HFF-Myc (cell line): ENCODE measurements at places on chromosomes 5 and 9.

DNA sequence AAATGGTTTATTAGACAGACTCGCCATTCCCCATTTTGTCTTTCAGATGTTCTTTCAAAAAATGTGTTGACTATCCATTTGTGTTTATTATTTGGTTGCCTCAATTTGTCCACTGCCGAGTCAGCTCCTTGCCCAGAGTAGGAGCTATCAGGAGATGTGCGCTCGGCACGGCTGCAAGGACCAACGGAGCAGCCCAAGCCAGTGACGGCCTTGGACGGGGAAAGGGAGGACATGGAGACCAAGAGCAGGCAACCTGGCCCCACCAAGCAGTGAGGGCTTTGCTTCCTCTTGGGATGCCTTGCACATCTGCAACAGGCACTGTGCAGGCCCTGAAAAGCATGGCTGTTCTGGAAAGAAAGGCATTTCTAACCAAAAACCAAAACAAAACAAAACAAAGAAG is 69.8 kb downstream of the DEPDC1B start:
- no peak for DNase-seq

GRCh38 chr9:93683331-93684134 is 107.1 kb downstream of the PHF2 start:
- DNase-seq: no peak

- peak; percentile 26 for DNase-seq
Observed at GRCh38 chr5:72661405-72661804, 154.2 kb upstream of the ZNF366 start.

DNA sequence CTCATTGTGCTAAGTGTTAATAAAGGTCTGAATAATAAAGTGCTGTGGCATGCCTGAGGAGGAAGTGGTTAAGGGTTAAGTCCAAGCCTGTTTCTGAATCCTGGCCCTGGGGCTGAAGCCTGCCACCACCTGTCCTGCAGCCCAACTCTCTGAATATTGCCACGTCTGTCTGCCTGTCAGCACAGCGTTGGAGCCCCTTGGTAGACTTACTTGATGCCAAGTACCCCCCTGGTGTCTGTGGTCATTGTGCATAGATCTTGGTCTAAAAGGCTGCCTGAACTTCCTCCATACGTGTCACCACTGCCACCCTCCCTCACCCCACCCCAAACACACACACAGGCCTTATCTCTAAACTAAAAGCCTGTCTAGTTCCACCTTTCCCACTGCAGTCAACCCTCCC is 35.4 kb upstream of the SLC2A8 start:
- DNase-seq: no peak

- DNase-seq: peak; percentile 83
Observed at GRCh38 chr9:114082017-114082762, 4.1 kb upstream of the AMBP start.

GRCh38 chr5:127450046-127450445 is 67.4 kb upstream of the PRRC1 start:
- no peak for DNase-seq

GRCh38 chr9:98485706-98486105 is 223.0 kb downstream of the GABBR2 start:
- DNase-seq: no peak

DNA sequence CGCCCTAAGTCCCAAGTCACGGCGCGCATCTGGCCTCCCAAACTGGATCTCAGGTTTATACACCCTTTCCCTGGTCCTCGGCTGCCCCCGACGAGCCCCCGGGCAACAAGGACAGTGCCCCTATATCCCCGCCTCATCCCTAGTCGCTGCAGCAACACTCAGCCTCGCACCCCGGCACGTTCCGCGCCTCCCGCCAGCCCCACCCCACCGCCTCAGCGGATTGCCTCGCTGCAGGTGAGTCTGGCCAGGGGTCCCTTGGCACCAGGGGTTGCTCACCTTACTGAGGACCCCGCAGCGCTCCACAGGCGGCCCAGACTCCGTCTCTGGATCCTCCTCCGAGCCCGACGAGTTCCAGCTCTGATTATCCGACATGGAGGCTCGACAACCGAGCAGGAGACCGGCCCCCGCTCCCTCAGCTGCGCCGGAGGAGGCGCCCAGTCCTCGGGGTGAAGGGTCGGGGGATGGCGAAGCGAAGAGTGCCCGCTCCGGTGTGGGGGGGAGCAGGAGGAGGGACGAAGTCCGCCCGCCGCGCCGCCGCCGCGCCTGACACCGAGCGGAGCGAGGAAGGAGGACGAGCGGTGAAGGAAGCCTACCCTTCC is 494 bp downstream of the CERT1 start:
- DNase-seq: no peak

- no peak for DNase-seq
Observed at GRCh38 chr5:18333841-18334240, 699.6 kb downstream of the TAF11L14 start.

- no peak for DNase-seq
Observed at GRCh38 chr5:98587166-98587565, 186.3 kb upstream of the RGMB start.

DNA sequence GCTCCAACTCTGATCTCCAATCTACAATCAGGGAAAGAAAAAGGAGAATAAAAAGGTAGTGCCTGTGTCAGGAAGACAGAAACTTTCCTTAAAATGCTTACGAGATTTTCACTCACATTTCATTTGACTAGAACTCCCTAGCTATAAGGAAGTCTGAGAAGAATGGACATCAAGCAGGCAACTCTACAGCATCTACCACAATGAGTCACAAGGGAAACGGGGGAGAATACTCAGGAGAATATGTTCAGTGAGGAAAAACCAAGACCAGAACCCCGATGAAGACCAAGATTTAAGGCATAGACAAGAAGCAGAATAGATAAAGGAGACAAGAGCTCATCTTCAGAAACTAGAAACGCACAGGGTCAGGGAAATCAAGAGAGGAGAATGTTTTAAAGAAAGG is 9.0 kb upstream of the SETD9 start:
- DNase-seq: no peak

DNA sequence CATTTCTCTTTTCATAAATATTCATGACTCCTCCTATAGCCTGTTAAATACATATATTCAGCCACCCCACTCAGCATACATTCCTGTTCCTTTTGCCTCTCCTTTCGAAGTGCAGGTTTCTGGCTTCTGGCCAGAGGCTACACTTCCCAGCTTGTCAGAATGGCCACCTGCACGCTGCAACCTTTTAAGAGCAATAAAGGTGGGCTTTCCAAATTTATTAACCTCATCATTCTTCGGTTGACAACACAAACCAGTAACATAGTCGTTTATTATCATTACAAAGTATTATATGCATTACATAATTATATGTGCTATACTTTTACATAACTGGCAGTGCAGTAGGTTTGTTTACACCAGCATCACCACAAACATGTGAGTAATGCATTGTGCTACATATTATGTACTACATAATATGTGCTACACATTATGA is 16.5 kb upstream of the TMEM171 start:
- DNase-seq: no peak

- DNase-seq: no peak
Observed at GRCh38 chr5:137248527-137248926, 250.6 kb downstream of the SPOCK1 start.

GRCh38 chr5:43412644-43413043 is 453 bp upstream of the CCL28 start:
- no peak for DNase-seq

GRCh38 chr9:134455934-134456755 is 129.9 kb downstream of the RXRA start:
- peak; percentile 98 for DNase-seq

- no peak for DNase-seq
Observed at GRCh38 chr9:26131886-26132285, 453.6 kb upstream of the TUSC1 start.

GRCh38 chr9:95315108-95315746 is 2.3 kb downstream of the FANCC start:
- DNase-seq: no peak

- DNase-seq: no peak
Observed at GRCh38 chr5:123906698-123907295, 394.8 kb downstream of the CSNK1G3 start.

- no peak for DNase-seq
Observed at GRCh38 chr5:95969651-95970358, 8.2 kb upstream of the ELL2 start.

DNA sequence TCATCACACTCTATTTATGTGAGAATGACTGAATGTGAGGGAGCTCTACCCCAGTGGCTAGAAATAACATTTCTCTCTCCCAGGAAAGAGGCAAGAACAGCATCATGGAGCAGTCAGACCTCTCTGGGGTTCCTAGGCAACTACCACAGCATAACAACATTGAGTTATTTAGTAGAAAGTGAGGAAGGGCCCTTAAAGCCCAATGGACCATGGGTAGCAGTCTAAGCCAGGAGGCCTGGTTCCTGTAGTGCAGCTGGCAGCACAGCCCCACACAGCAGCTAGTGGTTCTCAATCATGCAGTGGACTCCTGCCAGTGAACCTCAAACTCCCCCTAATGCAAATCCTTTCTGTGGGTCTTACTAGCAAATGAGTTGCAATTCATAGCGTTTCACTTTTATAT is 55.3 kb downstream of the SPEF2 start:
- no peak for DNase-seq

- DNase-seq: no peak
Observed at GRCh38 chr9:124014956-124015660, 3.5 kb downstream of the LHX2 start.

GRCh38 chr5:28390341-28390740 is 1352.0 kb upstream of the CDH9 start:
- no peak for DNase-seq

DNA sequence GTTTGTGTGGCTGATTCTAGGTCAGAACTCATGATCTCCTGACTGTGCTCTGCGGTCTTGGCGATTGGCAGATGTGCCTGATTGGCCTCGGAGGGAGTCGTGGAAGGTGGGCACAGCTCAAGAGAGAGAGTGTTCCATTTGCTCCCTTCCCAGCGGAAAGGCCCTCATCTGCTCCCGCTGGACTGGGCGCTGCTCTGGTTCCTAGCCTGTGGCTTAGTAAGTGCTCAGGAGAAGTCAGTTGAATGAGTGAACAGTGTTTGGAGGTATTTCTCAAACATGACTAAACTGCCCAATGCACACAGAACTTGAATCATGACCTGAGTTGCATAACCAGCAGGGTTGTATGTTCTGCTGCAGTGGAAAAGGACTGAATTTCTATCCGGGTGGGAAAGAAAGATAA is 120.2 kb upstream of the PITX1 start:
- no peak for DNase-seq

DNA sequence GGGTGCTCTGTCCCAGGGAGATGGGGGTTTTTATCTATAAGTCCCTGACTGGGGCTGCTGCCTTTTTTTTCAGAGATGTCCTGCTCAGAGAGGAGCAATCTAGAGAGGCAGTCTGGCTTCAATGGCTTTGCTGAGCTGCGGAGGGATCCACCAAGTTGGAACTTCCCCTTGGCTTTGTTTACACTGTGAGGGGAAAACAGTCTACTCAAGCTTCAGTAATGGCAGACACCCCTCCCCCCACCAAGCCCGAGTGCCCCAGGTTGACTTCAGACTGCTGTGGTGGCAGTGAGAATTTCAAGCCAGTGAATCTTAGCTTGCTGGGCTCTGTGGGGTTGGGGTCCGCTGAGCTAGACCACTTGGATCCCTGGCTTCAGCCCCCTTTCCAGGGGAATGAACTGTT is 375.8 kb downstream of the RAB3C start:
- DNase-seq: no peak

- no peak for DNase-seq
Observed at GRCh38 chr5:128491291-128491690, 46.8 kb downstream of the FBN2 start.

GRCh38 chr5:168695301-168695835 is 116.2 kb upstream of the PANK3 start:
- no peak for DNase-seq

- no peak for DNase-seq
Observed at GRCh38 chr5:96463091-96463490, 30.0 kb upstream of the PCSK1 start.

- no peak for DNase-seq
Observed at GRCh38 chr9:70073756-70074155, 30.1 kb downstream of the MAMDC2 start.

DNA sequence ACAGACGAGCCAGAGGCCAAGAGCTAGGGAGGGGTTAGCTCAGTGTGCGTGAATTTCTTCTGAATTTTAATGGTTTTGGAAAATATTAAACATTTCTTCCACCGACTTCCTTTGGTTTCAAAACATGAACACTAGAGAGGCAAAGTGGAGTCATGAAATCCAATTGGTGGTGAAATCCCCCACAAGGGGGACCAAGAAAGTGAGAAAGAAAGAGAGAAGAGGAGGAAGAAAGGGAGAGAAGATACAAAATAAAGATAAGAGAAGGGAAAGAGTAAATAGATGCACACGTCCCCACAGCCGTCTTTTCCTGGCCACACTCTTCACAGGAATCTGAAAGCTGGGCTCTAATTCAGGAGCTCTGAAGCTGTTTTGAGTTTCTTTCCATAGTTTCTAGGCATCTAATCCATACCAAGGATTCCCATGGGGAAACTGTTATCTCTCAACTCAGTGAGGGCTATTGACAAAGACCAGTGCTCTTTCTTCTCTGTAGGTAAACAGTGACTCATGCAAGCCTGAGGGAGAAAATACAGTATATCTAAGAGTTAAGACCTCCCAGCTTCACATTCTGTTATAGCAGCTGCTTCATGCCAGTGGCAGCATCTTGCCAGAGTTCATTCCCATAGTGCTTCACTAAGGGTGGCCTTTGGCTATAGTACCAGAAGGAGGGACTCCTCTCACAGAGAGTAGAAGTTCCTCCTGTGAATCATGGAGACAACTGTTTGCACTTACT is 115.8 kb upstream of the LIFR start:
- DNase-seq: no peak

GRCh38 chr9:70933321-70933720 is 188.1 kb downstream of the TRPM3 start:
- DNase-seq: no peak
